A172 (cell line): ENCODE measurements at places on chromosomes 12 and 14.

DNA sequence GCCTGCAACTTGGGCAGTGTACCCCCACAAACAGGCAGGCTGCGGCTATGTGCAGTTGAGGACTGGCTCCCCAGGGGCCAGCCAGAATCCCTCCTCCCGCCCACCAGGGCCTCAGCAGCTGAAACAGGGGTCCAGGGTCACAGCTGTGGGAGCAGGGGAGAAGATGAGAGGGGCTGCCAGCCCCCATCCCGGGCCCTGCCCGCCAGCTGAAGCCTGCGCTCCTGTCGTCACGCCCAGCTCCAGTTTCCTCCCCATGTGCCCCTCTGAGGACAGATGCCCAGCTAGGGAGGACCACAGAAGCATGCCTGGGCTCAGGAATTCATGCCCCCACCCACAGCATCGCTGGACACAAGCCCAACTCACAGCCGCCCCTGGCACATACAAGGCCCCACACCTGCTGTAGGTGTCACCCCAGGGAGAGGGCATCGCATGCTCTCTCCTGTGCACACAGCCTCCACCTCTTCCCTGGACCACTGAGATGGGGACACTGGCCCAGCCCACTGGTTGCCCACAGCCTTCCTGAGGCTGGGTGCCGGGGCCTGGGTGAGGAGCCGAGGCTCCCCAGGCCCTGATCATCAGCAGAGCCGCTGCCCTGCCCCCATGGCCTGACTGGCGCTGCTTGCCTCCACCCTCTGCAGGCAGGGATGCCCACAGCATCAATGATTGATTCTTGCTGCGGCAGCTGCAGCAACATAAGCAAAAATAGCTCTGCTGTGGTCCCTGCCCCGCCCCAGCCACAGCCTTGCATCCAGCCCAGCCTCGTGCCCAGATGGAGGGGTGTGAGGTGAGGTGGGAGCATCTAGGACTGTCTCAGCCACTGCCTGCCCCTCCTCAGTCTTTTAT is 3.7 kb upstream of the CLBA1 start:
- peak; percentile 20 for DNase-seq

GRCh38 chr14:64979336-64980074 is 7.2 kb upstream of the FNTB start:
- DNase-seq, result peak; percentile 21

DNA sequence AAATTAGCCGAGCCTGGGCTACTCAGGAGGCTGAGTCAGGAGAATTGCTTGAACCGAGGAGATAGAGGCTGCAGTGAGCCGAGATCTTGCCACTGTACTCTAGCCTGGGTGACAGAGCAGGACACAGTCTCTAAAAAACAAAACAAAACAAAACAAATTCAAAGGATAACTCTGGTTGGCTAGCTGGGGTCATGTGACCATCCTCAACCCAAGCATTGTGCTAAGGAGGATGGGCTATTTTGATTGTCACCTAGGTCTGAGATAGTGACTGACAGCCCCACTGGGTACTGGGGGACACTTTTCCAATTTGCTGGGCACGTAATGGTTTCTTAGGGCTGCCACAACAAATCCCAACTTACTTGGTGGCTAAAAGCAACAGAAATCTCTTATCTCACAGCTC is 11.9 kb downstream of the DGLUCY start:
- DNase-seq, result no peak

DNA sequence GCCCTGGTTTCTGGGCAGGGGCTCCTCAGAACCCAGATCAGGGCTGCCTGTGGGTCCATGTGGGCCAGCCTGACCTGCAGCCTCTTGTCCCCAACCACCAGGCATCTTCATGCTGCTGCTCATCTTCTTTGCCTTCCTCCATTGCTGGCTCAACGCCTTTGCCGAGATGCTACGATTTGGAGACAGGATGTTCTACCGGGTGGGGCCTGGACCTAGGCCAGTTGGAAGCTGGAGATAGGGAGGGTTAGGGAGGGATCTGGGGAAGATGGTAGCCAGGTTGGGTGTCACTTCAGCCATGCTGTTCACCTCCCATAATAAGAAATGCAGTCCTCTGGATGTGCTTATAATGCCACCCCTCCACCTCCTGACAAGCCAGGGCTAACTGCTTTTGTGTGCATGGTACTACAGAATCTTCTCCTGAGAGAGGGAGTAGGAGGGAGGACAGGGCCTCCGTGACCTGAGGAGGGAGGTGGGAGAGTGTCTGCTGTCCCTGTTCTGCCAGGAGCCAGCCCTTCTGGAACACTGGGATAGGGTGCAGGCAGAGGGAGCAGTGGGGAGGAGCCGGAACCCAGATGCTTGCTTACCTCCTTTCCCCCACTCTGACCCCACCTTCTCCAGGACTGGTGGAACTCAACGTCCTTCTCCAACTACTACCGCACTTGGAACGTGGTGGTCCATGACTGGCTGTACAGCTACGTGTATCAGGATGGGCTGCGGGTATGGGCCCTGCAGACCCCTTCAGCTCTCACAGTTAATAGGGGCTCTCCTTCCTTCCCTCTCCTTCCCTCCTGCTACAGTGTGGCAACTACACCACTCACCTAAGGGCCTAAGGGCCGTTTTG is 17.6 kb downstream of the SOAT2 start:
- DNase-seq, result no peak

GRCh38 chr12:41737423-41737822 is 407.3 kb downstream of the GXYLT1 start:
- no peak for DNase-seq

DNA sequence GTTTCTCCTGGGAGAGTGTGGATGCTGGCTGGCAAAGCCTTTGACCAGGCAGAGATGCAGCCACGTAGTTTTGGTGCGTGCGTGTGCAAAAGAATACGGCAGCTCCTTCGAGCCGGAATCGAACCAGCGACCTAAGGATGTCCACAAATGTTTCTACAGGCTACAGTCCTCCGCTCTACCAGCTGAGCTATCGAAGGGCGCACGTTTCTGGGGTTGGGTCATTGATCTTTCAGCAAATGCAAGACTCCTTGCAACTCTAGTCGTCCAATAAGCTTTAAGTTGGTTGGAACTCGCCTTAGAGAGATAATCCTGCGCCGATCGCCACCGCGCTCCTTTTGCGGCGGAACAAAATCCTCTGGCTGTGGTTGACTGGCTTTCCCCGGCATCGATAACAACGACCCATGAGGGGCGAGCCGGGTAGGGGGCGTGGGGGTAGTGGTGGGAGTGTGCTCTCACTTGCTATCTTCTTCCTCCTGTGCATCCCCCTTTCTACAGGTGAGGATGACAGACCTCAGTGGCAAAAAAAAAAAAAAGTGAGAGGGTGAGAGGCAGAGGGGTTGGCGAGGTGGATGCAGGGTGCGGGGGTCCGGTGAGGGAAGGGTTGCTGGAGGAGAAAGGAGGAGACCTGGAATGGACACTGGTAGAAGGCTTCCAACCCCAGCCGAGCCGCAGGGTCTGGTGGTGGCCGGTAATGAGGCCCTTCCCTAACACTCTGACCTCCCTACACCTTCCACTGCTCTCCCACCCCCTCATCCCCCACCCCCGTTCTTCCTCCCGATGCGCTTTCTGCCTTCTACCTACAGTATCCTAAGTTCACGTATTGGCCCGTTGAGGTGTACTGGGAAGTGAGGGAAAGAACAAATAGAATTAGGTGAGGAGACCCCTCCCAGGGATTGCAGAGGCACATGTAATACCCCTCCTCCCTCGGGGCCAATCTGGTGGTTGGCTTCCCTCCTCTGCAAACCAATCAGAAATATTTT is 11.8 kb upstream of the OR6S1 start:
- DNase-seq, result no peak

- DNase-seq, result no peak
Measured at GRCh38 chr12:93415723-93416464, 25.9 kb downstream of the UBE2N start.

GRCh38 chr14:50396631-50397389 is at the start of gene CDKL1:
Gene CDKL1, minus strand, starts transcription at chr14:50396881. Its CDS starts 1,013 bp downstream, at chr14:50395868.
- peak; percentile 24 for DNase-seq

DNA sequence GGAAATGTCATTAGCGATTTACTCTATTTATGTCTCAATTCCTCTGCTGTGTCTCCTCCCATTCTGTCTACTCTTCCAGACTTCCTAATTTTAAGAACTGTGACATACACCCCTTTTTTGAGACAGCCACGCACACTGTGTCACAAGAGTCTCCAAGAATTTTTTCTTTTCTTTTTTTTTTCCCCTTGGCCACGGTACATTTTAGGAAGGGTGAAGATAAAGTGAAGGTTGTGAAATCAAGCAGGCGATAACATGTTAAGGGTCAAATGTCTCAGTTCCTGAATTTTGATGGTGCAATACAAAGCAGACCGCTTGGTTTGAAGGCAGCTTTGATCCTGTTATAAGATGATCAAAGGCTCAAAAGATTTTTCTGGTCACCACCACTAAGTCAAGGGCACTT is 4.3 kb downstream of the OLR1 start:
- DNase-seq, result no peak

DNA sequence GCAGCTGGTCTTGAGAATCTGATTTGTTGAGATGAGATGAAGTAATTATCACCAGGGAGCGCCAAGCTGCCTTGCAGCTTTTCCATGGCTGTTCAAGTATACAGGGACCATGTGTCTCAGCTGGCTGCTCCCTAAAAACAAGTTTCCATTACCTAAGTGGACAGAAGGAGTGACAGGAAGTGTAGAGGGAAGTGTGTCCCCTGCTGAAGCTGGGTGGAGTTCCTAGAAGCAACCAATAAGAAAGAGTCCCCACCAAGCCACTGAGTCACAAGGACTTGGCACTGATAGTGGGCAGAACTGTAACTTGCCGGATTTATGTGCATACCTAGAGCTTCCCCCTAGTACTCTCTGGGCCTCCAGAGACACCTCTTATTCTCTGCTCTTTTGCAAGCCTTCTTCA is 1.5 kb upstream of the GPX2 start:
- DNase-seq, result no peak

- DNase-seq, result no peak
Measured at GRCh38 chr12:112029301-112029700, 16.1 kb downstream of the ERP29 start.

DNA sequence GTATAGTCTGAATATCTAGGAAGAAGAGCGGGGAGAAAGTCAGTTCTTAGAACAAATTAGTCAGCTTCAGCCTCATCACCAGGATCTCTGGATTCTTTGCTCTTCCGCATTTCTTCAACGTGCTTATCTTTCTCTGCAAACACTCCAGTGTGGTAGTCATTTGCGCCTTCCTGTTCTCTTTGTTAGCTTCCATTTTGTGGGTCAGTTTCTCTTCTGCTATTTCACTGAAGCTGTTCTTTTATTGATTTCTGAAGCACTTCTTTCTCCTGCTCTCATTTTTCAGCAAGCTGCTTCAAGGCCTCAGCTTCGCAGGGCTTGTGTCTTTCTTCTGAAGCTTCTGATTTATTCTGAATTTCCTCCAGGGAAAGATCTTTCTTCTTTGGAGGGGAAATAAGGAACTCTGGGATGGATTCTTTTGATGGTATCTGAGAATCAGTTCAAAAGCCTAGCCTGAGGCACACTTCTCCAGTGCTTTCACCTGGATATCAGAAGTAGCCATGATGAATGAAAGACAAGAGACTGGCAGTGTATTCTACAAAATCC is 13.5 kb downstream of the AMN1 start:
- no peak for DNase-seq

DNA sequence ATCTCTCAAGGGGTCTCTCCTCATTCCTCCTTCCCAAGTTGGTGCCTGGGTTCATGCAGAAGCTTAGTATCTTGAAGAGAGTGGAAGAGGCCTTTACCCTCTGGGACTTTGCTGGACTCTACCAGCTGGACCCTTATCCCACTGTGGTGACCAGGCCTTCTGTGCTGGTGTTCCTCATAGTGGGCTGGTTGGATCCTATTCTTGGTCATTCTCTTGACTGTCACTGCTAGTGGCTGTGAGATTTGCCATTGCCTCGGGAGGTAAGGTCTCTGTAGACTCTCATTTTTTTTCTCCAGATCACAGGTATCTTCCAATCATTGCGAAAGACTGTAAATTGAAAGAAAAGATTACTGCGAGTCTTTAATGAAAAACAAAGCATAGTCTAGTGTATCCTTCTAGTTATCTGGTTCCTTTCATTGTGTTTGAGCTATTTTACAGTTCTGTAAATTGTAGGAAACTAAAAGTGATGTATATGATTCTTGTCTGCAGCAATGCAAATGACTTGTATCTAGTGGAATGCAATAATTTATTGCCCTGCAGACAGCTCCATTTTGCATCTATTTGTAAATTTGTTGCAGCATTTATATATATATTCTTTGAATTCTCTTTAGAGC is 217.9 kb downstream of the AEBP2 start:
- DNase-seq, result peak; percentile 1

DNA sequence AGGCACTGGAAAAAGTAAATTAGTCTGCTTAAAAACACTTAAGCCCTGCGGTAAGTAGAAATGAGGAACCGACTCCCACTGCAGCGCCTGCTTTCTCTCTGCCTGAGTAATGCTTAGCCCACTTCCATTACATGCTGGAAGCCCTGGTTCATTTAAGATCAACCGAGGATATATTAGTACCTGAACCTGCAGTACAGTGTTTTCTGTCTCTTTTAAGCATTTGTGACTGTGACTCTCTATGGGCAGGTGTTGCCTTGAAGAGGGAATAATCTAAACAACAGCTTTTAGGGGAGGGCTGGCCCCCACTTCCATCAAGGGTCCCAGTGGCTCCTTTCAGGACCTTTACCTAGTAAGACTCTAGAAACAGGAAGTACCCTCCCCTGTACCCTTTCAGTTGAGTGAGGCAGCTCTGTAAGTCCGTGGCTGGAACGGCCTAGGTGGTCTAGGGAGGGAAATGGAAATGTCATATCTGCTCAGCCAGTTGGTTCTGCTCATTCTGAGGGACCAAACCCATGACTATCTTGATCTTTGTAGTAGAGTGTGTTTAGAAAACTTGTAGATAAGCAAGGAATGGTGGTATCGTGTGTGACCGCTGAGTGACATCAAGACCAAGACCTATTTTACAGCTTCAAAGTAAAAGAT is 56.2 kb downstream of the FNTB start:
- DNase-seq, result no peak

GRCh38 chr12:57150400-57151000 is 3.1 kb upstream of the LRP1-AS start:
- DNase-seq, result no peak

- DNase-seq, result no peak
Measured at GRCh38 chr14:21921453-21921852, 247.8 kb upstream of the OR4E1 start.

- DNase-seq, result peak; percentile 55
Measured at GRCh38 chr14:37034410-37035285, 137.8 kb downstream of the SLC25A21 start.

GRCh38 chr12:69511469-69512267 is 41.5 kb downstream of the FRS2 start:
- no peak for DNase-seq

DNA sequence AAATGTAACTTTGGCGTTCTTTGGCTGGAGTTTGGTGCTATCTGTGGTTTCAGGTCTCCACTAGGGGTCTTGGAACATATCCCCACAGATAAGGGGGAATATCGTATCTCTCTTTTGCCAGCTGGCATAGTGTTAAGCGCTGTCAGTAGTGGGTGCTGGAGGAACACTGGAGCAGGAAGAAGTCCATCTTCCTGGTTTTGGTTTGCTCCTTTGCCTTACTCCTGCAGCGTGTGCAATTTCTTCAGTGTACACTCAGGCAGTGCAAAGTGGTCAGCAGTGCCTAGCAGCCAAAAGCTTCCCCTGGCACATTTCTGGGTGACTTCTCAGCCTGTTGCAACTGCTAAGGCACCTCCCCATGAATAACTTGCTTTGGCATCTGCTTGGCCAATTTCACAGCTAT is 11.7 kb upstream of the RIPK3 start:
- no peak for DNase-seq

- no peak for DNase-seq
Measured at GRCh38 chr12:130859161-130859560, 12.7 kb upstream of the RAN start.

GRCh38 chr14:101177301-101177971 is 273.9 kb upstream of the RTL1 start:
- DNase-seq, result no peak
